ENCODE measurements at places on chromosomes 3 and 15. TPM values are rescaled to one million over a fixed set of nuclear protein-coding genes. Genes with fewer than 3 reads are reported as not detected.

DNA sequence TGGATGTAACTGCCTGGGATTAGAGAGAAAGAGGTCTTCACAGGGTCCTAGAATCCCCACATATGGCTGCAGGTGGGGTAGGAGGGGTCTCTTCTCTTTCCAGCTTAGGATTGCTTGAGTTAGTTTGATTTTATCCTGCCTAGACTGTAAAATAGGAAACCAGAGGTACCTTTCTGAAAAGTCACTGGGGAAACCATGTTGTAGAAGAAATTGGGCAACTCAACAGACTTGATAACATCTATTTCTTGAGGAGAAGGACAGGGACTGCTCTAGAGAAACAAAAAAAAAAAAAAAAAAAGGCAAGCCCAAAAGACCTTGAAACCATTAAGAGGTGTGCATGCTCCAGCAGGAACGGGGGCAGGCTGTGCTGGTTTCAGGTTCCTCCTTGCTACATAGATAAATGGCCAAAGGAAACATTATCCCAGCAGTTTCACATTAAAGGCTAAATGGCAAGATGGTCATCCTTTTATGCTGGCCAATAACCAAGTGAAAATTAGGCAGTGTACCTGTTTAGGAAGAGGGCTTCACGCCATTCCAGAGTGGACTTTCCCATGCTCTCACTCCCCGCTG, 116.1 kb downstream of the ALDH1A2 start:
- no peak for DNase-seq

DNA sequence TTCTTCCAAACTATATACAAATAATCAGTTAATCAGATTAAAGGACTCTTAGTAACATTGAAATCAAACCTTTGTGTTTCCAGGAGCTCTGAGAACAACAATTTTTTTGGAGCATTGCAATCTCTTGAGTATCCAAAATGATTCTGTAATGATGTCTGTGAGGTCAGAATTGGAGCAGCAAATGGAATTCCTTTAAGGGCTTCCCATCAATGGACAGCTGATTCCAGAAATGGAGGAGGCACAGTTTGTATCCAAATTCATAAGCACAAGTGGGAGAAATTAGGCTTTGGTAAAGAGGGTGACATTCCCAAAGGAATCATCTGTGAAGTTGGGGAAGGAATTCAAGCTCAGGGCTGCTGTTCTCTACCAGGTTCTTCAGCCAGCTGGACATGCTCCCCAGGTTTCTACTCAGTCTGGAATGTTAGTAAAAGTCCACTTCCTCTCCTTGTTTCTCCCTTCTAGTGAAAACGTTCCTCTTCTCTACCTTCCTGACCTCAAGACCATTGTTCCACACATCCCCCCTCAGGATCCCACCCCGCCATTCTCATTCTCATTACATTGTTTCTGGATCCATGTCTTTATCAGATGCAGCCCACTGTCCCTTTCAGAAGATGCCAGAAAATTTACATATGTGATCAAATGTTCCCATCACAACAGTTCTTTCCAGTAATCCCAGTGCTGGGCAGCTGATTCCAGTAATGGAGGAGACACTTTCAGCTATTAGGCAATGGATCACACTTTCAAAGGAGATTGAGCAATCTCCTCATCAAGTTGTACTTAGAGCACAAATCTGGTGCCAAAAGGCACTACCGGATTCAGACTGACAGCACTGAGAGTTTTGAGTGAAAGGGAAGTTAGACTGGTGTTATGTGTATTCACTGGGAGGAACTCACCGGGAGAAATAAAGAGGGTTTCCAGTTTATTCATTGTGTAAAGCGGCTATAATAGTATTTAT, 391.3 kb upstream of the TPRG1 start:
- no peak for DNase-seq

GRCh38 chr15:81492331-81492968, 118.4 kb upstream of the TMC3 start:
- DNase-seq: no peak

DNA sequence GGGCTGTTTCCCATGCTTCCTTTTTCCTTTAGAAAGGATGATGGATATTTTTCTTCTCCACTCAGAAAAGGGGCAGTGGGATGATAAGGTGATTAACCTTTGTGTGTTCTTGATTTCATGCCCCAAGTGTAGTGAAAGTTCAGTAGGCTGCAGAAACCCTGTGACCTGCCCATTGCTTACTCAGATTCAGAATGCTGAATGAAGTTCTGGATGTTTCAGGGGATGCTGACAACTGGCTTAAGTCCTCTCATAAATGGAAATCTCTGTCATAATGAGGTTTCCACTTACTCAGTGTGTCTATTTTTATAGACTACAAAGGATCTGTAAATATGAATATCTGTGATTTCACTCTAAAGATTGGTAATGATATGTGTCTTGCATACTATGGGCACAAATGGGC, 471.3 kb upstream of the TPRG1 start:
- DNase-seq: no peak

GRCh38 chr3:9897408-9898372, 5.0 kb upstream of the IL17RE start:
- DNase-seq: no peak

DNA sequence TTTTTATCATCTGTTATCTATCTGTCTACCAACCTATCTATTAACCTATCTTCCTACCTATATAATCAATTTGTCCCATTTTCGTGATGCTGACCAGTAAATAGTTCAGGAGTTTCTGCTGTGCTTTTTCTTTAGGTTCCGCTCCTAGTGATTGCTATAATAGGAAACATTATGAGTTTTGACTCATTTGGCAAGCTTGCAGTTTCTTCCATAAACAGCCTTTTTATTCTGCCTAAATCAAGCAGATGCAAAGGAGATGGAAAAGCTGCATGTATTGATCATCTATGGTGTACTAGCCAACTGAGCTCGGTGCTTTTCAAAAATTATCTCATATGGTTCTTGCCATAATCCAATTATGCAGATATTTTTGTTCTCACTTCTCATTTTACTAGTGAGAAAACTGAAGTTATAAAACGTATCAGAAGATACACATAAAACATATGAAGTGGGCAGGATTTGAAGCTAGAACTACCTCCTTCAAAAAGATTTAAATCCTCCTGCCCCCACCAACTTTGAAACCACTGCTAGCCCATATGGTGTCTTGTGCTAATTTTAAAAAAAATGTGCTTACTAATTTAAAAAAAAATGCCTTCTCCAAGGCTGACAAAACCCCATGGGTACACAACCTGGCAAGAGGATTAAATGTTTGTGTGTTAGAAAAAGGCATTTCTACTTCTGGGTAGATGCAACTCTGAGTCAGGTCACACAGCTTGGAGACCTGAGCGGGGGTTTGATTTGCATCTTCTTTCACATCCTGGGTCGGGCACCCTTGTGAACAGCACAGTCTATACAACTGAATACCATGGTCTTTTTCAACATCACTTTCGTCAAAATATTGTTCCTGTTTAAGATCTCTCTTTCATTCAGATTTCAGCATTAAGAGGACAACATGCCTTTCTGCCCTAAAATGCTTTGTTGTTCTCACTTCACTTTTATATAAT, 267.0 kb downstream of the CHL1 start:
- DNase-seq: no peak

IL5RA gene
- not detected for total RNA-seq

DNA sequence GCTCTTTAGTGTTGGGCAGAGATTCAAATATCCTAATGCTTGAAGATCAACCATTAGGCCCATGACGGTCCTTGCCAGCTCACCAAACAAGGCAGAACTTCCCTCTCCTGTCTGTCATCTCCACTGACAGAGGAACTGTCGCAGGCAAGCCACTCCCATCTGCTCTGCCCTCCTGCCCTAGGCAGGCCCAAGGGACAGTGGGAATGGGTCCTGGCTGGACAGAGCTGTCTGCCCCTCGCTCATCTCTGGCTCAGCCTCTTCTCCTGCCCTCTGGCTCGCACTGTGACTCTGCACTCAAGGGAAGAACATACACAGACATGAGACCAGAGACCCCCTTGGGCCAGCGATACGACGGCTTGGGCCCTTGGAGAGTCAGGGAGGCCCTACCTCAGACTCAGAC, 7.6 kb upstream of the MUSTN1 start:
- DNase-seq: no peak

DNA sequence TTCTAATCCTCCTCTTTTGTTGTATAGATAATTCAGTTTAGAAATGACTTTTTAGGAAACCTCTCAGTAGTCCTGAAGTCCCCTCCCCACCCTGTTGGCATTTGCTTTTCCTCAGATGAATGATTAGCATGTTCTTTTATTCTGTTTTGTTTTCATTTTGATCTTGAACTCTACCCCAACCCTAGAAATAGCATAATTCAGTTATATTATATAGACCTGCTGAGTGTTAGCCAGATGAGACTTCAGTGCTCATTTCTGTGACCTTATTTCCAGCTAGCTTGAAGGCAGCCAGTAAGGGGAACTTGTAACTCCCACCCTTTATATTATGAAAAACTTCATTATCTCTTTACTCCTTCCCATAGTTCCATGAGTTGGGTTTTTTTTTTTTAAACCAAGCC, 41.2 kb downstream of the SNRK start:
- no peak for DNase-seq

Data from endodermal cell (in vitro differentiated cells).